GM23248 (cell line): ENCODE measurements at places on chromosomes 6 and 20. TPM values are rescaled to one million over a fixed set of nuclear protein-coding genes. Genes with fewer than 3 reads are reported as not detected.

COL21A1 gene
- 0.11 TPM in 1 of 2 replicates, not detected in the other for total RNA-seq

DNA sequence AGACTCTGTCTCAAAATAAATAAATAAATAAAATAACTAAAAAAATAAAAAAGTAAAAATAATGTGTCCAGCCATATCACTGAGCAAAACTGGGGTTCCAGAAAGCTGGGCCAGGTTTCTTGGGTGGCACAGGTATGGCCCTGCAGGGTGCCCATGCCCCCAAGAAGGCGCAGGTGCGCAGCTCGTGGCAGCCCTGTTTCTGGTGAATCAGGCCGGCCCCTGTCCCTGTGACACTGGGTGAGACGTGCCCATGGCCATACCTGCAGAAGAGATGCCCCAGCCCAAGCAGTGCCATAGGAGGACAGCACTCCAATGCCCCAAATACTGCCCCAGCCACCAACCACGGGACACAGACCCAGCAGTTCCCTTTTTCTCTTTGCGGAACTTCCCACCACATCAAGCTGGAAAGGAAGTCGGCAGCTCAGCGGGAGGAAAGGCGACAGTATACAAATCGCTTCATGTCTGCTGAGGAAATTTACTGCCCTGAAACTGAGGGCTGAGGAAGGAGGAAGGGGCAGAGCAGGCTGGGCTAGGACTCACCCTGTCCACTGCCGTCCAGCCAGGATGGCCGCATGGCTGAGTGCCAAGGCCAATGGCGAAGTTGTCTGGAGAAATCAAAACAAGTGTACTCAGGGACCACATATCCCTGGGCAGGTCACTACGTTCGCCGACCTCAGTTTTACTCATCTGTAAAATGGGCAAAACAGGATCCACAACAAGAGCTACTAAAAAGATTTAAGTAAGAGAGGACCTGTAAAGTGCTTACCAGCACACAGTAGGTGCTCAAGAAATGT lies 55.4 kb downstream of the PREX1 start:
- no peak overlapping the region for H3K27ac ChIP-seq
- no peak overlapping the region for H3K4me3 ChIP-seq
- no peaks in the 10 kb centered on the region for H3K36me3 ChIP-seq
- peaks cover 9% of the 10 kb centered on the region; the same call in 1 of the 2 replicates for H3K27me3 ChIP-seq
- DNase-seq, result no peak

GRM1 gene
- total RNA-seq, result not detected in 2 replicates

FOXF2 gene
- 5.1 and 8.3 TPM in 2 replicates for total RNA-seq

GRCh38 chr20:40676491-40677269 lies 12.4 kb downstream of the MAFB start:
- no peak overlapping the region for H3K27ac ChIP-seq
- H3K27me3 ChIP-seq, result peaks cover 4% of the 10 kb centered on the region; the same call in 1 of the 2 replicates
- no peak overlapping the region for H3K4me3 ChIP-seq
- DNase-seq, result no peak
- H3K36me3 ChIP-seq, result no peaks in the 10 kb centered on the region

DNA sequence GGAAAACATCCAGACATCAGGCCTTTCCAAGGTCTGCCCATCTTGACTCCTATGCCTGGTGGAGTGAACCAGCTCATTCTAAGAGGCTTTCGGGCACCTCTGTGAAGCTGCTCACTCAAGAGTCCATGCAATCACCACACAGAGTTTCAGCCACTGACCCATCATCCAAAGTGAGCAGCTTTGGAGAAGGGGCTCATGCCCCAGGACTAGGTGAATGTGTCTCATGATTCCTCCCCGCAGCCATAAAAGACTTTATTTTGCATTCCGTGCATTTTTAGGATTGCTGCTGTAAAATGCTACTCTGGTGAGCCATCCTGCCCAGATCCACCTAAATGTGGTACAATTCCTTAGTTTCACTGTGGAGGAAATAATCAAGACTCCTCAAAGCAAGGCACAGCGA lies 44.5 kb upstream of the EZR start:
- H3K27ac ChIP-seq, result peak overlapping the region; percentile 52
- H3K4me1 ChIP-seq, result peaks cover 15% of the 10 kb centered on the region
- DNase-seq, result peak; percentile 50
- no peaks in the 10 kb centered on the region for H3K27me3 ChIP-seq
- no peaks in the 10 kb centered on the region for H3K36me3 ChIP-seq
